ENCODE measurements at places on chromosomes 3 and 15.

DNA sequence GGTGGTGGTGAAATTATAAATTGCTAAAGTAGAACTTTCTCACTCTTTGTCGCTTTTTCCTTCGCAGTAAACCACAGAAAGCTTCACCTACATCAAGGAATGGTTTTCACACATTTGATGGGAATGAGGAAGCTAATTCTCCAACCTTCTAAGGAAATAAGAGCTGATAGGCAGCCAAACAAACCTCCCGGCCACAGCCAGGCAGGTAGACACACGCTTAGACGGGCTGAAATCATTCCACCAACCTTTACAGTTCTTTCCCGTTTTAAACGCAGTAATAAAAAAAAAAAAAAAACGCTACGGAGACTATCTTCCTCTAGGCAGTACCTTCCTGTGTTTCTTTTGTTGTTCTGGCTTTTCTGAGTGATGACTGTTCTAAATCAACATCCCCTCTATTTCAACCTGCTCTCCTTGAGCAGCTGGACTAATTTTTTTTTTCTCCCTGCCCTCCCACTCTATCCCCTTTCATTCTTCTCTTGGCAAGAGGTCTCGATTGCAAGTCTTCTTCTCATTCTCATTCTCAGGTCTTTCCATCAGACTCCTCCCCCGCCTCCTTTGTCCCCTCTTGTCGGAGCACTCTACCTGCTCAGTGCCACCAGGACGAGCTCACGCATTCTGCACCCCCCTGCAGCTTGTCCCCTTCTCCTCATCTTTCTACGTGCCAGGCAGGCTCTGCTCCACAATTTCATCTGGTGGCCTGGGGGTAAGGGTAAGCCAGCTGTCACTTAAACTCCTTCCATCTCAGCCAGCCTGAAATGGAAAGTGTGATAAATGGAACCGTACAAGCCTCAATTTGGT is 391.1 kb upstream of the MDFIC2 start:
- no peak for DNase-seq

GRCh38 chr15:62840526-62841268 is 201.8 kb upstream of the TPM1 start:
- no peak for DNase-seq

DNA sequence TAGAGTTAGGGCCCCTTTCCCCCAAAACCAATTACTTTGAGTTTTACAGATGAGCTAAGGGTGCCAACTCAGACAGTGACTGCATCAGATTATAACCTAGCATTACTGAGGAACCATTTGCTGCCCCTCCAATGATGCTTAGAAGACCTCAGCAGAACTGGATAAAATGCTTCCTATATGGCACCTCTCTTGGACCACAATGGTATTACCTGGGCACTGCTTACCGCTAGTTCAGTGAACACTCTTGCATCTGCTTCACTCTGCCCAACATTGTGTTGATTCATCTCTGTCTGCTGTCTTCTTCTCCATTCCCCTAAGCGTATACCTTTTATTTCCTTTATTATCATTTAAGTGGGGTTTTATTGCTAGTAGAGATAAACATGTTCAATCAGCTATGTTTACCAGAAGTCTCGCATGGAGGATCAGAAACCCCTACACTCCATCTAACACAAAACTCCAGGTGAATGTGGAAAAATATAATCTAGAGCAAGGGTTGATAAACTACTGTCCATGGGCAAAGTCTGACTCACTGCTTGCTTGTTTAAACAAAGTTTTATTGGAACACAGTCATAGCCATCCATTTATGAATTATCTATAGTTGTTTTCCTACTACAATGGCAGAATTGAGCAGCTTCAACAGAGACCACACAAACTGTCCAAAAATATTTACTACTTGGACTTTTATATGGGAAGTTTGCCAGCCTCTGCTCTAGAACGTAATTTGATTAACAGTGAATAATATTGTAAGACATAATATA is 100.2 kb upstream of the PTX3 start:
- no peak for DNase-seq

DNA sequence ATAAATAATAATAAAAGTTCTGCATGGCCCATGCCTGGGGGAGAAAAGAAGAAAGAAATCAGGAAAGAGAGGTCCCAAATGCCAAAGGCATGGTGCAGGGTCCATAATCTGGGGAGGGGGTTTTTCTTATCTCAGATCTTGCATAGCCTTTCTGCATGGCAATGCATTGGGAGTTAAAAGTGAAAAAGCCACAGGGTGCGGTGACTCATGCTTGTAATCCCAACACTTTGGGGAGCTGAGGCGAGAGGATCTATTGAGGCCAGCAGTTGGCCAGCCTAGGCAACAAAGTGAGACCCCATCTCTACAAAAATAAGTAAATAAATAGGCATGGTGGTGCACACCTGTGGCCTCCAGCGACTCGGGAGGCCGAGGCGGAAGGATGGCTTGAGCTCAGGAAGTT is 76.8 kb upstream of the GATA2 start:
- no peak for DNase-seq

DNA sequence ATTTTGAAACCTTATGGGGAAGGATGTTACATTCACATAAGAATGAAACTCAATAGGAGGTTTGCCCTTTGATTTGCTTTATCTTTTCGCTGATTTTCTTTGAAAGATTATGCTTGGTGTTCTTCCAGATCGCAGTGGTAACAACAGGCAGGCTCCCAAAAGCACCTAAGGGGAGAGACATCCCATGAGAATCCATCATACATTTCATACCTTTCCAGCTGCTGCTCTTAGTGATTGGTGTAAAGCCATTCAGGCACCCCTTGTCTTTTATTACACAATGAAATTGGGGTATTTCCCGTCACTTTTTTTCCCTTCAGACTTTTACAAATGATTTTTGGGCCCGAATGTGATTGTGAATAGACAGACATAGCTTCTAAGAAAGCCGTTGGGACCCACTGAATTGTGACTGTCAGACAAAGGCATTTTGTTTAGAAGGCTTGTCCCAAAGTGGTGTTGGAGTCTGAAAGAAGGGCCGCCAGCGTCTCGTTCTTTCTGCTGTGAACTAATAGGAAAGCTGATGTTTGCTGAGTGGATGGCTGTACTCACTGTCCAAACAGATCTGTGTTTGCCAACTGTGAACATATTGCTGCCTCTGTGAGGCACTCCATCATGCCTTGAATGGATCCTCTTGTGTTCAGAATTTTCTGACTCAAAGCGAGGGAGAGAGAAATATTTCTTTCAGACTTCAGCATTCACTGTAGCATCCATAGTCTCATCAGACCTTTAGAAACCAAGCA is 164.3 kb downstream of the FNDC3B start:
- DNase-seq = peak; percentile 30

DNA sequence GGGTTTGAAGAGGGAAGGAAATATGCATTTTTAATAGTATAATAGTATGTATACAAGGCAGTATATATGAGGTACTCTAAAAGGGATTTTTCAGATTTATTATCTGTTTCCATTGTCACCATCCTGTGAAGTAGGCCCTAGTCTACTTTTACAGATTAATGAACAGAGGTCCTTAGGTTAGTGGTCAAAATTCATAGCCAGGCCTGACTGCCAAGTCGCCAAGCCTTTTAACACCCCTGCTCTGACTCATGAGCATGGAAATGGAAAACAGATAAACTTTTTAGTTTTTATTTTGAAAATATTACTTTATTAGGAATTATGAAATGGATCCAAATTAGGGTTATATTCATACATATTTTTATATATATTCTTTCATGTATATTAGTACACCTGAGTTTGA is 146.9 kb downstream of the BBX start:
- no peak for DNase-seq

GRCh38 chr3:6165951-6166350 is 695.0 kb upstream of the GRM7 start:
- no peak for DNase-seq

GRCh38 chr3:69386556-69387385 is 883 bp upstream of the FRMD4B start:
- no peak for DNase-seq

- peak; percentile 21 for DNase-seq
These were observed 41.6 kb downstream of the IQCH start for GRCh38 chr15:67296188-67296587.

DNA sequence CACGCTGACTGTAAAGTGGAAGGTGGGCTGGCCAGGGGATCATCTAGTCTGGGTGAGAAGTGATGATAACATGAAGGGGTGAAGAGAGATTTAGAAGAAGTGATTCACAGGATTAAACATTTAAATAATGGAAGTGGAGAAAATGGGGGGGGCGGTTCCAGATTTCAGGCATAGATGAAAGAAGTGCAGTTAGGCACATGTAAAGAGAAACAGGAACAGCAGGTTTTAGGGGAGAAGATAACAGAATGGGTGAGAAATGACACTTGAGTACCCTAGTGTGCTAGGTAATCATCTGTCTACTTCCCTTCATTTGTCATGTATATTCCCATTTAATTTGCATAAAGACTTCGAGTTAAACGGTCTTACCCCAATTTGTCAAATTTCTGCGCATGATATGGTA is 15.3 kb downstream of the B3GNT5 start:
- no peak for DNase-seq

GRCh38 chr3:124315215-124316033 is 323.5 kb upstream of the ROPN1 start:
- DNase-seq = peak; percentile 28

DNA sequence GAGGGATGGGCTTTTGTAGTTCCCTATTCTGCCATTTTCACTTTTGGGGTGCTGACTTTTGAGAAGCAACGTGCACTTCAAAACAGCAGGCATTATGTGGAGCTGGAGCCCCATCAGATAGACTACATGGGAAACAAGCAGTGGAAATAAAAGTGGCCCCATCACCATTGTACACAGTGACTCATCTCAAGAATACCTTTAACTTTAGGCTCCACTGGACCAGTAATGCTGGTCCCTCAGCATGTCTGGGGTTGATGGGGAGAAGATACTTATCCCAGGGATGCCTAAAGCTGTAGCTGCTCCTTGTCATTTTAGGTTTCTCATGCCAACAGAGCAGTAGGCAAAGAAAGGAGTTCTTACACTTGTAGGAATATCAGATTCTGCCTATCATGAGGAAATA is 45.0 kb downstream of the LSM3 start:
- DNase-seq = no peak

DNA sequence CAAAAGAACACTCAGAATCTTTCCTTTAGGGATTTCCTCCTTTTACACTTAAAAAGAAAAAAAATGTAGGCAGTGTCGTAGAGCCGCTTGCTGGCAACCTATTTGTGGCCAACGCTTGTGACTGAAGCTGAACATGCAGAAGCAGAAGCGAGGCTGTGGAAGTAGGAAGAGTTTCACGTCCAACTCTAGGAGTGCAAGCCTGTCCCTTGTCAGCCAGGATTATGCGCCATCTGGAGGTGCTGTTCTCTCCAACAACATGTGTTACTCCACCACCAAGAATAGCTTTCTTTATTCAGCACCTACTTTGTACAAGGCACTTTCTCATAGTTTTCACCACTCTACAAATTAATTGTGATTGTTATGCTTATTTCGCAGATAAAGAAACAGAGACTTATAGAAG is 223.2 kb upstream of the LMCD1 start:
- DNase-seq = no peak

- peak; percentile 25 for DNase-seq
These were observed 7.3 kb downstream of the ACOX2 start for GRCh38 chr3:58529516-58530353.

- no peak for DNase-seq
These were observed 386.9 kb upstream of the CNTN3 start for GRCh38 chr3:75001330-75001729.

- no peak for DNase-seq
These were observed 12.5 kb upstream of the RPN1 start for GRCh38 chr3:128663151-128663550.

- no peak for DNase-seq
These were observed 37.2 kb downstream of the AP4E1 start for GRCh38 chr15:50945725-50946124.

GRCh38 chr15:62698646-62699045 is 343.9 kb upstream of the TPM1 start:
- DNase-seq = no peak

GRCh38 chr3:53040351-53040820 is 5.5 kb downstream of the SFMBT1 start:
- DNase-seq = no peak

- no peak for DNase-seq
These were observed 83.1 kb upstream of the FNDC3B start for GRCh38 chr3:171956181-171956683.

- DNase-seq = no peak
These were observed 270.2 kb upstream of the GBE1 start for GRCh38 chr3:82031596-82031995.

GRCh38 chr3:59709702-59710553 is 660.1 kb upstream of the CFAP20DC start:
- peak; percentile 37 for DNase-seq
